CD4-positive, alpha-beta T cell treated with Interleukin-2 at 100 ng/mL for 4 hours (primary cell): ENCODE measurements at places on chromosomes 7 and 10.

DNA sequence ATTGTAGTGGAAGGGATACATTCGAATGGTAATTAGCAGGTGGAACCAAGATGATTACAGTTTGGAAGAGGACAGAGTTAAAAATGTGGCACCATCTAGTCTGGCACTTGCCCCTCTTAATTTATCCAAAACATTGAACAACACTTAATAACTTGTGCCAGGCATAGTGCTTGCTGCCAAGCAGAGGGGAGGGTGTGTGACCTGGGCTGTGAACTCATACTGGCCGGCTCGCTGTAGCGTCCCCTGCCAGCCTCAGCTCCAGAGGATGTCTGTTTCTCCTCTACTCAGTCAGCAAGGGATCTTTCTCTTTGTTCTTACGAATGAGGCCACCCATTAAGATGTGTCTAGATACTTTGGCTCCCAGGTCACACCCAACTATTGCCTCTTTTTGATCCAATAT lies 179.4 kb upstream of the INHBA start:
- DNase-seq: no peak

DNA sequence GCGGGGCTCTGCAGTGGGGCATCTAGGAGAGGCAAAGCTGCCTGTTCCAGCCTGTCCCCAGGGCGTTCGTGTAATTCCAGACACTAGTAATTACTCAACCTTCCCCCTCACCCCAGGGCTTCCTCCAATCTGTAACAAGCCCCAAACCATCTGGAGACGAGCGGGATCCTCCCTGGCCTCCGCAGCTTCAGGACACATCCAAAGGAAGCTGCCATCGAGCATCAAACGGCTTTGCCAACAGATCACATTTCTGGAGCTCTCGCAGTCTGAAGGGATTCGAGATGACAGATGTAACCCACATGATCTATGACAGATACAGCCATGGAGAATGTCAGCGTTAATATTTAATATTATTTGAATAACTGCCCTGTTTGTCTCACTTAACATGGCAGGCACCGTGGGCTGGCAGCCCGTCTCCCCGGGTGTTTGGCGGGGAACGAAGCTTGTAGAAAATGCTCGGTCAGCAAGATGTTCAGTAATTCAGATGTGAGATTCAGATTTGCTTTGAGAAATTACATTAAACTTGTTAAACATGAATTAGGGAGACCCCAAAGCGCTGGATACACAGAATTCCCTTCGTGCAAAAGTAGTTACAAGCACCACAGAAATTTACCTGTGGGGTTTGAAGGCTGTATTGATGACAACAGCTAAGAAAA lies 108.5 kb upstream of the C7orf33 start:
- DNase-seq: no peak

DNA sequence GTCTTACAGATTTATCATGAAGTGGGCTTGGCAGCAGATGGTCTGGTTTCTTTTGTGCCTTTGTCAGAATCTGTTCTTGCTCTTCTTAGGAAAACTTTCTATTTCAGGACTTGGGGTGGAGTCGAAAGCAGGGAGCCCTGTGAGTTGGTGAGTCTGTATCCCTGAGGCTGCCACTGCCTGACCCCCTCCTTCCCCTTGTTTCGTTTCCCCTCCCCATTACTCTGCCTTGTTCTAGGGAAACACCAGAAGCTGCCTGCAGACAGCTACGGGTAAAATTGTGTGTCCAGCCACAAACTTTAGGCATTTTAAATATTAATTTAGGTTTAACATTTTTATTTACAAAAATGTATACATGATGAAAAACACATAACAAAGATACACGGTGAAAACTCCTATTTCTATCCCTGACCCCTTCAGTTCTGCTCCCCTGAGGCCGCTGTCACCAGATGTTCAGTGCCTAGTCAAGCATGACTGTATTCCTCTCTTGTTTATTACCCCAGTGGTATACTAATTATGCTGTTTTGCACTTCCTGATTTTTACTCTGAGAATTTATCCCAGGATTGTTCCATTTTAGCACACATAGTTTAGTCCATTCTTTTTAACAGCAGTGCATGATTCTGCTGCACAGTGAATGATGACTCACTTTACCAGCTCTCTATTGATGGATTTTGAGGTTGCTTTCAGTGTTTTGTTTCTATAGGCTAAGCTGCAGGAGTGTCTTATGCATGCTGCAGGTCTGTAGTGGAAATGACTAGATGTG lies 9.1 kb downstream of the TSPAN14 start:
- DNase-seq: peak; percentile 59

DNA sequence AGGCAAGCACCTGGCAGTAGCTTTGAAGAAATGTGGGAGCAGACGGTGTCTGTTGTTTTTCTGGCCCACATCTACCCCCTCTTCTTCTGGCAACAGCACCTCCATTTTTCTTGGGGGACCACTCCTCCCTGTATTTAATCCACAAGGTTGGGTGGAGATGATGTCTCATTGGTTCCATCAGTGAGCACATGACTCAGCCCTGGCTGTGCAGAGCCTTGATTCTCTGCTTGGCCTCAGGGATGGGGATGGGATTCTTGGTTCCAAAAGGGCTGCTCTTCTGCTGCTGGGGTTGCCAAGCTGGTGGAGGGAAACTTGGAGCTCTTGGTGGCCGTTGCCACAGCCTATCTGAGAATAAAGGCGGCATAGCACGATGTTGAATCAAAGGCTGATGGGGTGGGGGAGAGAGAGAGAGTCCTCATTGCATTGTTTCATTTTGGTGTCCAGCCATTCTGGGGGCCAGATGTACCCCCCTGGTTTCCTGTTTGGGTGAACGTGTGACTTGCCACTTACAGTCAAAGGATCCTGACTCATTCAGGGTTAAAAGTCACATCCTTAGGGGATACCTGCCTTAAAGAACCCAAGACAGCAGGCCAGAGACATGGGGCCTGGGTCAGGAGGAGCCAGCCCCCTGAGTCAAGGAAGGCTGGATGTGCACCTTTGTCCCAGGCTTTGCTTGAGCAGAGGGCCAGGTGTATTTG lies 25.9 kb downstream of the GRK5 start:
- DNase-seq: no peak

GRCh38 chr7:52436278-52436677 lies 599.2 kb upstream of the POM121L12 start:
- DNase-seq: no peak

GRCh38 chr10:75880031-75880775 lies 448.8 kb downstream of the LRMDA start:
- DNase-seq: no peak

DNA sequence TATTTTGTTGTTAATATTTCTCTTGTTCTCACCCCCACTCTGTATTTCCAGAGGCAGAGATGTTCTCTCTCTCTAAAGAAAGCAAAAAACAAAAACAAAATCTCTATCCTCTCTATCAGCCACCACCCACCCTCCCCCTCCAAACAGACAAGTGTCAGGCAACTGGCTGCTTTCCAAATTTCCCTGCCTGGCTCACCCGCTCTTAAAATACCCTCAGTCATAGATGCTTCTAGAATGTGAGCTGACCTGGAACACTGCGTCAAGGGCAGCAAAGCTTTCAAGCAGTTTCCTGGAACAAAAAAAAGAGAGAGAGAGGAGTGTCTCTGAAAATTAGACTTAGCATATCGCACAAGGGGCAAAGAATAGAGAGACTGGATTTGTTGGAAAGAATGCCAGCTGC lies 341.0 kb upstream of the ZMIZ1 start:
- DNase-seq: no peak

DNA sequence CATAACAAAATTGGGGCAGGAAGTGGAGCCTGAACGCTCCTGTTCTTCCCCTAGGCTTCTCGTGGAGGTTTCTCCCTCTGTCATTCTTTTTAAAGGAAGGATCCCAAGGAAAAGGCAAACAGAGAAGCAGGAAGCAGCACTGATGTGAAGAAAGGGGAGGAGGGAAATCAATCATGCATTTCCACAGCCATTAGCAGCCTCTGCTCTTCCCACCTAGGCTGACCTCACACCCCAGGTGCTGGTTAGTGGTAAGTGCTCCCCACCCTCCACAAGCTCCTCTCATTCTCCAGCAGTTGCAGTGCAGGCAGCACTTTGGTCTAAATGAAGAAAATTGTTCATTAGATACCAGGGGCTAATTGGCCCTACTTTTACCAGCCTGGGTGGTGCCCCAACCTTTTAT lies 2.6 kb downstream of the CRHR2 start:
- DNase-seq: no peak

GRCh38 chr7:92076509-92076908 lies 57.8 kb downstream of the CYP51A1 start:
- DNase-seq: no peak

DNA sequence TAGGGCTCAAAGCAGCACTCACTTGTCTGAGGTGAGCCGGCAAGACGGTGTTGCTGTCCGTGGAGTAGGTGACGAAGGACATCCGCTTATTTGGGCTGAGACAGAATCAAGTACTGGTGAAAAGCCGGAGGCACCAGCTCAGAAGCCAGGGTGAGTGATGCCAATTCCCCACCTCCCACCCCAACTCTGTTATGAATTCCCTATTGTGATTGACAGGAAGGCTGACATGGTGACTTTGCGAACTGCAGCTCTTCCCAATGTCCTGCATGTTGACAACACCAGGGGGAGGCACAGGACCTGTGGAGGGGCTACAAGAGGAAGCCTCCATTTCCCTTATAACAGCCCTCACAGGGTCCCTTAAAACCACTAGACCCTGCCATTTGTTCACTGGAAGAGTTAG lies 52.3 kb upstream of the MSMB start:
- no peak for DNase-seq

- DNase-seq: no peak
These were observed 23.1 kb downstream of the KCP start for GRCh38 chr7:128887169-128888038.

DNA sequence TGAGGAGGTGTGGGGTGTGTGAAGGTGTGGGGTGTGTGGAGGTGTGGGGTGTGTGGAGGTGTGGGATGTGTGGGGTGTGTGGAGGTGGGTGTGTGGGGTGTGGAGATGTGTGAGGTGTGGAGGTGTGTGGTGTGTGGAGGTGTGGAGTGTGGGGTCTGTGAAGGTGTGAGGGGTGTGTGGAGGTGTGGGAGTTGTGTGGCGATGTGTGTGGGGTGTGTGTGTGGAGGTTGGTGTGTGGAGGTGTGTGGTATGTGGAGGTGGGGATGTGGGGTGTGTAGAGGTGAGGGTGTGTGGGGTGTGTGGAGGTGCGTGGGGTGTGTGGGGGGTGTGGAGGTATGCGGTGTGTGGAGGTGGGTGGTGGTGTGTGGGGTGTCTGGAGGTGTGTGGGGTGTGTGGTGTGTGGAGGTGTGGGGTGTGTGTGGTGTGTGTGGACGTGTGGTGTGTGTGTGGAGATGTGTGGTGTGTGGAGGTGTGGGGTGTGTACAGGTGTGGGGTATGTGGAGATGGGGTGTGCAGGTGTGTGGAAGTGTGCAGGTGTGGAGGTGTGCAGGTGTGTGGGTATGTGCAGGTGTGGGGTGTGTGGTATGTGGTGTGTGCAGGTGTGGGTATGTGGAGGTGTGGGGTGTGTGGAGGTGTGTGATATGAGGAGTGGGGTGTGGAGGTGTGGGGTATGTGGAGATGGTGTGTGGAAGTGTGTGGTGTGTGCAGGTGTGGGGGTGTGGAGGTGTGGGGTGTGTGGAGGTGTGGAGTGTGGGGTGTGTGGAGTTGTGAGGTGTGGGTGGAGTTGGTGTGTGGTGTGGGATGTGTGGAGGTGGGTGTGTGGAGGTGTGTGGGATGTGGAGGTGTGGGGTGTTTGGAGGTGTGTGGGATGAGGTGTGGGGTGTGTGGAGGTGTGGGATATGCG lies 34.5 kb downstream of the SPDYE17 start:
- no peak for DNase-seq

GRCh38 chr10:103854686-103855391 lies 537 bp downstream of the SH3PXD2A start:
- no peak for DNase-seq

DNA sequence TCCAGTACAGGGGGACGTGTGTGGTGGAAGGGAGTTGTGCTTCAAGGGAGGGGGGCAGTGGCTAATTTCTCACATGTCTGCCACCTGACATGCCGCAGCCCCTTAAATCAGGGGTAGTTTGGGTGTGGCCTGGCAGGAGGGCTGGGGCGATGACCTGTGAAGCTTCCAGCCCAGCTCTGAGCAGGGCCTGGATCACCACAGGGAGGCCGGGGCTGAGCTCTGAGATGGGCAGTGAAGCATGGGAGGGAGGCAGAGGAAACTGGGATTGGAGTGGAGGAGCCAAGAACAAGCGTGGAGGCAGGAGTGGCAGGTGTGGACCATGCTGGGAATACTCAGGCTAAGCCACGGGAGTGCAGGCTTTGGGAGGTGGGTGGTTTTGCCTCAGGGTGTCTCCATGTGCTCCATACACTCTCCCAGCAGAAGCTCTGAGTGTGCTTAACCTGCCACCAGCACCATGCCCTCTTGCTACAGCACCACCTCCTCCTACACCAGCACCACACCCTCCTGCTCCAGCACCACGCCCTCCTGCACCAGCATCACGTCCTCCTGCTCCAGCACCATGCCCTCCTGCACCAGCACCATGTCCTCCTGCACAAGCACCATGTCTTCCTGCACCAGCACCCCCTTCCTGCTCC lies 99.3 kb upstream of the SHH start:
- no peak for DNase-seq
